ENCODE measurements at places on chromosomes 2 and 18.
A peak's percentile ranks its signal among the peaks of the same experiment; 100 is the strongest.

DNA sequence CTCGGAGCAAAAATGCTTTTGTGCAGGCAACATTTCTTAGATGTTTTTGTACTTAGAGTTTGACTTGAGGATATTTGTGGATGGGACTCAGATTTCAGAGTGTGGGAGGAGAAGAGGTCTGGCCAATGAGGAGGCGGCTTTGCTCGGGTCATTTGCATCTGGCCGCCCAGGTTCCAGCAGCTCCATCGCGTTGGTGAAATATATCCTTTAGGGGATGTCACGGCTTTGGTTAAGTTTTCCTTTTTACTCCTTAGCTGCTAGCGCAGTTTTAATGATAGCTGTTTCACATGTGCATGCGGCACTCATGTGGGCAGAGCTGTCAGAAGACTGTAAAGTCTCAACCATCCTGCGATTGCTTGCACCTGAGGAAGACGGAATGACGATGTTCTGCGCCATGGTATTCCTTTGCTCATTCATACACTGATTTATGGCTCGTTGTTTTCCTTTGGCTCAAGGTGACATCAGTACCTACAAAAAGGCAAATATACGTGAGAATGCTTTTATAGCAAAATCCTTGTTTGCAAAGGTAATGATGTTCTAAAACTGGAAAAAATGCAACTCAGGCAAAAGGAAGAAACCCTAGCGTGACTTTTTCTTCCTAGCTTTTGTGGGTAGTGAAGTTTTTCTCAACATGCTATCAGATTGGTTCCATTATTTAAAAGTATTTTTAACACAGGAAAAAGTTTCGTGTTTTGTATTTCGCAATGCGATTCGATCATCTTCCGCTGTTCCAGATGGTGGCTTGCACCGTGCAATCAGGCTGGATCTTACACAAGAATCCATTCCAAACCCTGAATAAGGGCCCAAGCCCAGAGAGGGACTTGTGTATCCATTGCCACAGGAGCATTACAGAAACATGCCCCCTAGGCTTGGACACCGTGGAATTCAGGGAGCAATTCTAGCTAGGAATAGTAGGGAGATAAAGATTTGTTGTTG lies 70.5 kb upstream of the ZNF516 start:
- DNase-seq = peak; percentile 90

DNA sequence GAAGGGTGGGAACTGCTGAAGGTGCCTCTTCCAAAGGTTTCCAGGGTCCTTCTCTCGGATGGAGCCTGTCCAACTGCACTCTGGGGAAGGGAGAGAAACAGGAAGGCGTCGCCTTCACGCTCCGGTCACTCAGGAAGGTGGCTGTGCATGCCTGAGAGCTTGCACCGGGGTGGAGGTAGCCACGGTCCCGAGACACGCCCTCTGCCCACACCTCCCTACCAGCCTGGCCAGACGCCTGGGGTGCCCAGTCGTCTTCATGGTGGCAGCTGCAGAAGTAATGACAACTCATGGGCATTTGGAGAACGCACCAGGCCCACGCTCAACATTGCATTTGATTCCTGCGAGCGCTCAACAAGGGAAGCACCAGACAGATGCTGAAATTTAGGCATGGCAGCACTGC lies 59.9 kb downstream of the ADNP2 start:
- no peak for DNase-seq

DNA sequence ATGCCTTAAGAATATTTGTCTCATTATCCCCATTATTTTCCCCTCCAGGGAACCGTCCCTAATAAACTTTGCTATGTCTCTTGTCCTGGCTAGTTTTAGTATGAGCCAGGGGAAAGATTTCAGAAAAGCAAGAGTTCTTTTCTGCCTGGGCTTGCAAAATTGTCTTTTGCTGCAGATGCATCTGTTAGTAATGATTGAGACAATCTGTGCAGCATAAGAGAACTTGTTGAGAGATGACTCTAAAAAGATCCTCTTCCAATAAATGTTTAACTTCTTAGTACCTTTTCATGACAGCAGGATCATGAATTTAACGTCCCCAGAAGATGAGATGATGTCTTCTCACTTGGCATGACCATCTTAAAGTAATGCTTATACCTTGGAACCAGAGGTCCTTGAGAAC lies 172.5 kb upstream of the CREB1 start:
- DNase-seq = no peak

- DNase-seq = no peak
Observed at GRCh38 chr2:74532222-74532621, 2.5 kb downstream of the HTRA2 start.

DNA sequence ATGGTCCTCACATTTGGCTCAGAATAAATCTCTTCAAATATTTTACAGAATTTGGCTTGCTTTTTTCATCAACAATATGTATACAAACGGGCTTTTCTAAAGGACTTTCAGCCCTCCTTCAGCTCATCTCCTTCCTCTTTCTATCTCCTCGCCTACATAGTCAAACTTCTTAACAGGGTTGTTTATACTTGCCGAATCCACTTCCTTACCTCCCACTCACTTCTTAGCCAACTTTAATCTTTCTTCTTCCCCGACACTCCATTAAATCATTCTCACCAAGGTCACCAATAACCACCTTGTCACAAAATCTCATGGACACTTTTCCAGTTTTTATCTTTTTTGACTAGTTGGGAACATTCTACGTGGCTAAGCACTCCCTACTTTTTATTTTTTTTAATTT lies 325.2 kb downstream of the PLCL1 start:
- no peak for DNase-seq

GRCh38 chr18:63233334-63233733 lies 86.2 kb downstream of the BCL2 start:
- no peak for DNase-seq

GRCh38 chr2:132366421-132367180 lies 50.0 kb upstream of the GPR39 start:
- DNase-seq = no peak

All from hindlimb muscle (tissue), 1 donor.